ENCODE measurements at places on chromosomes 5 and 9.

DNA sequence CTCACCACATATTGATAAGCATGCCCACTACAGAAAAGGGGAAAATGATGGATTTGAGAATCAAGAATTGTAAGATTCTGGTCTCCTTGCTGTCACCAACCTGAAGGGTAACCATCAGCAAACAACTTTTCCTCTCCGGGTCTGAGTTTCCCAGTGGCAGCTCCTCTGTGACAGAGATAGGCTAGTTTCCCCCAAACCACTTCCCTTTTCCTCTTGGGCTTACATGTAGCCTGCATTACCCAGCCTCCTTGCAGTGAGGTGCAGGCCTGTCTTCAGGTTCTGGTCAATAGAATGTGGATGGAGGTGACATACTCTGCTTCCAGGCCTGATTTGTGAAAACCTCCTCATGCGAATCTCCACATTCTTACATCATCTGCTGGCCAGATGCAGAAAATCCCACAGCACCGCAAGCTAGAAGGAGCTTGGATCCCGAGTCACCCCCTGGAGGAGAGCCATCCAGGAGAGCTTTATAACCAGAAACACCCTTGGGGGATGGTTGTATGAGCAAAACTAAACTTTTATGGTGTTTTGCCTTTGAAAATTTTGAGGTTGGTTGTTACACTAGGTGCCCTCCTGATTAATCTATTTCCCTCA is 206.1 kb downstream of the RGS3 start:
- no peak for DNase-seq

- DNase-seq: no peak
Measured at GRCh38 chr5:148372166-148372725, 11.5 kb upstream of the FBXO38 start.

- DNase-seq: no peak
Measured at GRCh38 chr9:29625292-29625731, 2052.0 kb upstream of the C9orf72 start.

DNA sequence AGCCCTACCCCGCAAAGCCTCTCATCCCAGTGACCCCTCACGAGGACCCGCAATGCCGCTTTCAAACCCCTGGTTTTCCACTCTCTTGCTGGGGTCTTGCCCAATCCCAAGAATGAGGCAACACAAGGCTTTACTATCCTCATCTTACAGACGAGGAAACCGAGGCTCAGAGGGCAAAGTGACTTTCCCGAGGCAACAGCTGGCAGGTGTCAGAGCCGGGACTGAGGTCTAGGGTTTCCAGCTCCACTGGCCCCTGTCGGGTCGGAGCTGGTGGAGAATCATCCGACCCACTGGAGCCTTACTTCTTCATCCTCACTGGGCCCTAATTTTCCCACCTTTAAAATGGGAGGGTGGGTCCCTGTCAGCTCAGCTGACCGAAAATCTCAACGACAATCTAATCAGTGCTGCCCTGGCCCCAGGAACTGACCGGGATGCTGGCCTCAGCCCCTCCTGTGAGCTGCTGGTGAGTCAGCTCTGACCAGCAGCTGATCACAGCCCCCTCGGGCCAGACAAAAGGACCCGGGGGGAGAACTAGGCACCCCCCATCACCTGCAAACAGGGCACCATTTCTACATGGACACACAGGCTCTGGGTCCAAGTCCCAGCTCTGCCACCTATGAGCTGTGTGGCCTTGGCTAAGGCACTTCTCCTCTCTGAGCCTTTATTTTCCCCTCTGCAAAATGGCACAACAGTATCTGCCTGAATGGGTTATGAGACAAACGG is 72.7 kb upstream of the STXBP1 start:
- DNase-seq: no peak

- DNase-seq: no peak
Measured at GRCh38 chr9:38421498-38422211, 2.6 kb downstream of the IGFBPL1 start.

GRCh38 chr5:172505403-172505759 is 51.1 kb upstream of the SH3PXD2B start:
- no peak for DNase-seq

DNA sequence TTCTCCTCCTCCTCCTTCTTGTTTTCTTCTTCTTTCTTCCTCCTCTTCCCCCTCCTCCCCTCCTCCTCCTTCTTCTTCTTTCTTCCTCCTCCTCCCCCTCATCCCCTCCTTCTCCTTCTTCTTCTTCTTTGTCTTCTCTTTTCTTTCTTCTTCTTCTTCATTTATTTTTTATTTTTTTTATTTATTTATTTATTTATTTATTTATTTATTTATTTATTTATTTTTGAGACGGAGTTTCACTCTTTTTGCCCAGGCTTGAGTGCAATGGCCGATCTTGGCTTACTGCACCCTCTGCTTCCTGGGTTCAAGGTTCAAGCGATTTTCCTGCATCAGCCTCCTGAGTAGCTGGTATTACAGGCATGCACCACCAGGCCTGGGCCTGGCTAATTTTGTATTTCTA is 1332.5 kb upstream of the CDH9 start:
- DNase-seq: no peak

- DNase-seq: no peak
Measured at GRCh38 chr9:112375361-112375760, 4.5 kb upstream of the HSDL2 start.

DNA sequence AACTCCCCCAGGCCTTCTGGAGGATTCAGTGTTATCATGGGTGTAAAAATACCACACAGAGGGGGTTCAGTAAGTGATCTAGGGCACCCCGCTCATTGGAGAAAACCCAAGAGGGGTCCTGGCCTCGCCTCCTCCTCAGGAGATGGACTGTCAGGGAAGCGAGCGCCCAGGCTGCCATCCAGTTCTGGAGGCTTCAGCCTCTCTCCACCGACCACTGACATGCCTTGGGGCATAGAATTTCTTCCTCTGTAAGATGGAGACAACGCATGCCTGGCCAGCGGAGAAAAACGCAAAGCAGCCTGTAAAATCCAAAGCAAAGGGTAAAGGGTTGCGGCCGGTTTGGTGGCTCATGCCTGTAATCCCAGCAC is 165.4 kb downstream of the COL23A1 start:
- DNase-seq: no peak

- peak; percentile 85 for DNase-seq
Measured at GRCh38 chr5:418162-419121, 24.5 kb upstream of the EXOC3 start.

DNA sequence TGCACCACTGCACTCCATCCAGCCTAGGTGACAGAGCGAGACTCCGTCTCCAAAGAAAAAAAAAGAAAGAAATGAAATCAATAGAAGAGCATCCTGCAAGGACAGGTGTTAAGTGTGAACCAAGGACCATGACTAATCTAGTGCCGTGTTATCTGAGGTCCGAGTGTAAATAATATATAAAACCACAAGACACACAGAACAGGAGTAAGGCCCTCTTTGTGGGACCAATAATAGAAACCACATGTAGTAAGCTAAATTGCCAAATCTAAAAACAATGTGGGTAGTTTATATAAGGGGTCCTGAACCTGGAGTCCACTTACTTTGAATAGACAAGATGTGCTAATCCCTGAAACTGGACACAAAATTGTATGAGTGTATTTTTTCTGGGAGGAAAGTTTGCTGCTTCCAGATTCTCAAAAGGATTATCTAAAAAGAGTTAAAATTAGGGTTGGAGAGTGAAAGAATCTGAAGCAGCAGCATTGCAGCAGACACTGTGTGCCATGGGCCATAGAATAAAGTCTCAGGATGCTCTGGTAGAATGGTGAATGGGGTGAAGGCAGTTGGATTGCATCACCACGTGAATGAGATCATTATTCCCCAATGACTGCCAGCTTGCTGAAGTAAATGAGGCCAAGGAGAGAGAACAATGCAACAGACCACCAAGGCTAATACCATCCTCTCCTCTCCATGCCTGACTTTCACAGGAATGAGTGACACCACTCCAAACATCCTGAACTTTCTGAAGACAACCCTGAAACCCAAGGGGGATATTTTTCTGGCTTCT is 222.7 kb downstream of the DCP2 start:
- no peak for DNase-seq

All from muscle of leg (tissue), 16 donors.